ENCODE measurements at places on chromosomes 2 and 18. TPM values are rescaled to one million over a fixed set of nuclear protein-coding genes. Genes with fewer than 3 reads are reported as not detected.

RAB17 gene
- 6.1 TPM for total RNA-seq

SLC66A3 gene
- total RNA-seq, result 58.2 TPM

GRCh38 chr2:85259101-85259590 is 68.6 kb downstream of the TGOLN2 start:
- DNase-seq, result no peak

- no peak for DNase-seq
These were observed 118.4 kb downstream of the BCL2L11 start for GRCh38 chr2:111239107-111239506.

- DNase-seq, result no peak
These were observed 54.2 kb downstream of the ACTR2 start for GRCh38 chr2:65281627-65282351.

DNA sequence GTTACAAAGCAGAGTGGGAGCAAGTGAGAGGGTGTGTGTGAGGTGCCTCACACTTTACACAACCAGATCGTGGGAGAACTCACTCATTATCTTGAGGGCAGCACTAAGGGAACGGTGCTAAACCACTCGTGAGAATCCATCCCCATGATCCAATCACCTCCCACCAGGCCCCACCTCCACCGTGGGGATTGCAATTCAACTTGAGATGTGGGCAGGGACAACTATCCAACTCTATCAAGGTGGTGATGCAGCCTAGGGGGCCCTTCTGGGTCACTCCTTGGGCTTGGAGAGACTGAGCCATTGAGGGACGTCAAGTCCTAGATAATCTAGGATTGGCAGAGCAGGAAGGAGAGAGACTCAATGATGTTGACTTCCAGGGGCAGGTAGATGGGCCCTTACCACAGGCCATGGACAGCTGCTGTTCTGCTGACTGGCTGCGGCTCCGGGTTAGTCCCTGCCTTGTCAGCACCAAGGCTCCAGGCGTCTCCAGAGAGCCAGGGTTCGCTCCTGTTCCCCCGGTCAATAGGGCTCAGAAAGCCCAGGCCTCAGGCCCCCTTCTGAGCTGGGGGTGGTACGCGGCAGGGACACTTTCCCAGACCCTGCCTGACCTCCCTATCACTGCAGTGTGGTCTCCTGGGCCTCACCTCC is 193.2 kb upstream of the HS6ST1 start:
- DNase-seq, result no peak
